ENCODE measurements at places on chromosomes 2 and 18.

- no peak for DNase-seq
Measured at GRCh38 chr2:44242904-44243303, 32.4 kb upstream of the SLC3A1 start.

- DNase-seq, result no peak
Measured at GRCh38 chr2:130826419-130826818, 10.3 kb upstream of the ARHGEF4 start.

GRCh38 chr2:164510895-164511294, 110.4 kb downstream of the GRB14 start:
- no peak for DNase-seq

DNA sequence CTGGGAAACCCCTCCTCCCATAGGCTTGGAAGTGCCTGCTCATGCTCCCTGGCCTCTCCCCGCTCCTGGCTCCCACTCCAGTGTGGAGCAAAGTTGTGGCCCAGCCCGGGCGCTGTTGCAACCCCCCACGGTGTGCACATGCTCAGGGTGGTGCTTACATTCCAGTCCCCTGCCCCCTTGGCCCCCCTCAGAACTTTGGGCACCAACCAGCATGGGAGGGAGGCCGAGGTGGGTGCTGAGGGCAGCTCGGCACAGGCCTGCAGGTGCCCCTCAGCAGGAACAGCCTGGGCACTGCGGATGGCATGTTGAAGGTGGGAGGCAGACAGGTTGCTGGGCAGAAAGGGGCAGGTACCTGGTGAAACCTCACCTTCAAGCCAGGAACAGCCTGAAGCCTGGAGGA, 125.3 kb downstream of the ARHGAP28 start:
- DNase-seq, result no peak

DNA sequence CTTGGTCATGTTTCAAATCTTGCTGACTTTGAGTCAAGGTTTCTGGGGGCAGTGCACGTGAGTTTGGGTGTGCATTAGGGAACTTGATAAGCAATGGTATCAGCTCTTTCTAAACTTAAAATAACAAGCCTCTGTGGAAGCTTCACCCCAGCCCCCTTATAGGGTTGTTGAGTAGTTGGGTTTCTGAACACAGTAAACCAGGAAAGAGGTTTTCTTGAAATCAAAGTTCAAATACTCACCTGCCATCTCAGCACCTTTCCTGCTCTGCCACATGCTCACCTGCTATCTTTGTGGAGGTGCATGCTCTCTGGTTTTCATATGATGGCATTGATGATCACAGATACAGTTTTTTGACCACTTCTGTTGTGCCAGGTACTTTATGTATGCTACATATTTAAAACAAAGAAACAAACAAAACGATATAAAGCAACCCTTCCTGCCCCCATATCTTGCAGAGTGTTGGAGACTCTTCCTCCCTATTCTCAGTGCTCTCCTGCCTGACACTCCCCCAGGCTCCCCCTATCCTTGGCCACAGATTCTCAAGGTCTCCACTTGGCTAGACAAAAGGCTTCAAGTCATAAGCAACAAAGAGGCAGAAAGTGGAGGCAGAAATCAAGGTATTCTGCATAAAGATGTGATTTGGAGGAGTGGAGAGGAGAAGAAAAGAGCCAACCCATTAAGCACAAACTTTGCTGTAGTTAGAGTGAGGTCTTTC, 360.6 kb downstream of the CYRIA start:
- no peak for DNase-seq

DNA sequence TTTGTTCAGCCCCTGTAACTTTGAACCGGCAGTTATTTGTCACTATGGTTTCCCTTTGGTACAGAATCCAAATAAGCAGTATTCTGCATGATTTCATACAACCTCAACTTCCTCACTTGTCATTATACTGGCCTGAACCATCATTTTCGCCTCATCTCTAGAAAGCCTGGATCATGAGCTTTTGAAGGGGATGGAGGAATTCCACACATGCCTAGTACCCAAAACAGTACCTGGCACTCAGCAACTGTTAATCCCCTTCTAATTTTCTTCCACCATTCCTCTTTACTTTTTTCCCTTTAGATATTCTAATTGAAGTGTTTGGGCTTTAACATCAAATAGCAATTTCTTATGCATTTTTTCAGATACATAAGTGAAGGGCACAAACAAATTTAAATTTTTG, 1574.4 kb upstream of the NXPH2 start:
- DNase-seq, result no peak

Data from NCI-H187 treated with DMSO at 0.1 percent for 48 hours (cell line).